ENCODE measurements at places on chromosomes 7 and 10.

DNA sequence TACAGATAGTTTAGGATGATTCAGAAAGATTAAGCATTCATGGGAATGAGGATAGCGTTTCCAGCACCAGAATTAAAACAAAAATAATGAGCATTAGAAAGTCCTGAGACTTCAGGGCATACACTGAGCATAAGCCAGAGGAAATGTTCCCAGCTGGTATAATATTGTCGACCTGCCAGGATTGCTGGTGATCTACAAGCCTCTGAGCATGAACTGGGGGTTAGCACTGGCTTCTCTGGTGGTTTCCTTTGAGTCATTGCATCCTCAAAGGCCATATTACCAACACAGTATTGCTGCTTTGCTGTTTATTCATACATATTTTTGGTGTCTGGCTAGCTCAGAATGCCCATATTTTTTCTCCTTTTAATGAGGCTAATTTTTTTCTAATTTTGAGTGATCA, 10.7 kb upstream of the ATRNL1 start:
- DNase-seq, result no peak

- DNase-seq, result no peak
Observed at GRCh38 chr10:107453561-107453960, 289.1 kb upstream of the SORCS1 start.

- no peak for DNase-seq
Observed at GRCh38 chr10:22652988-22653481, 61.3 kb downstream of the PIP4K2A start.

GRCh38 chr7:815284-816216, 16.7 kb upstream of the SUN1 start:
- no peak for DNase-seq

DNA sequence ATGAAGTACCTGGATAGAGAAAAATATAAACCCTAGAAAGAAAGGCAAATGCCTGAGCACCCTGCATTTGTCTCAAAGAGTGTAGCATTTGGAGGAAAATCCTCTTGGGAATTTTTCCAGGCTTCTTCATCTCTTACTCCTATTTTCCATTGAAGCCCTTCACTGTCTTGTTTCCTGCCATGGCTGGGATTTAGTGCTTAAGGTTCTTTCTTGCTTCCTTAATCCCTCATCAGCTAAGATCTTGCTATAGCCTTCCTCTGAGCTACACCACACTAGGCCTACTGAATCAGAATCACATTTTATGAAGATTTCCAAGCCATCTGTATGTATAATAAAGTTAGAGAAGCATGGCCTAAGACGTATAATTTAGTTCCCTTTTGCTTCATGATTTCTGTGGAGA, 97.5 kb upstream of the PHYHIPL start:
- DNase-seq, result no peak
